ENCODE measurements at places on chromosomes 2 and 18.

DNA sequence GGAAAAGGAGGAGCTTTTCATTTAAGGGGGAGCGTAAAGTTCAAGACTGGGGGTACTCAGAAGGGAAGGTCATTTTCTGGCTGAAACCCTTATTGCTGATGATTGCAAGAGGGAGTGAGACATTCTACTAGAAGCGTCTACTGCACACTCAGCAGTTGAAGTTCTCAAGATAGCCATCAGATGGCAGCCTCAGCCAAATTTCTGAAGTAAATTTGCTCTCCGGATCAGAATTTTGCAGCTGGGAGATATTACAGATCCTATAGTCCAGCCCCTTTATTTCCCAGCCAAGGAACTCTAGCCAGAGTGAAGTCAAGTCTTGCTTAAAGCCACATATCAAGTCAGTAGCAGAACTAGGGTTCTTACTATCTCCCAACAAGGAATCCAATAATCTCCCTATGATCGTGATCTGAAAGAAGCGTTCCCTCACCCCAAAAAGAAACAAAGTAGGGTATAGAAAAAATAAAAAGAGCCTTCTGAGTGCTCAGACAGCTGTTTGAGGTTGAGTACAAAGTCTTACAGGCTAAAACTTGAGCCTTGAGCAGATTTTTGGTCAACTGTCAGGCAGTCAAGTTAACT is 24.0 kb downstream of the RAX start:
- DNase-seq, result peak; percentile 24

GRCh38 chr2:177717831-177718618 is 325.5 kb downstream of the AGPS start:
- no peak for DNase-seq

- no peak for DNase-seq
Measured at GRCh38 chr2:232502511-232502910, 14.9 kb upstream of the ECEL1 start.

GRCh38 chr18:41009926-41010325 is 945.1 kb upstream of the PIK3C3 start:
- no peak for DNase-seq

- no peak for DNase-seq
Measured at GRCh38 chr2:226057914-226058313, 658.4 kb downstream of the NYAP2 start.

DNA sequence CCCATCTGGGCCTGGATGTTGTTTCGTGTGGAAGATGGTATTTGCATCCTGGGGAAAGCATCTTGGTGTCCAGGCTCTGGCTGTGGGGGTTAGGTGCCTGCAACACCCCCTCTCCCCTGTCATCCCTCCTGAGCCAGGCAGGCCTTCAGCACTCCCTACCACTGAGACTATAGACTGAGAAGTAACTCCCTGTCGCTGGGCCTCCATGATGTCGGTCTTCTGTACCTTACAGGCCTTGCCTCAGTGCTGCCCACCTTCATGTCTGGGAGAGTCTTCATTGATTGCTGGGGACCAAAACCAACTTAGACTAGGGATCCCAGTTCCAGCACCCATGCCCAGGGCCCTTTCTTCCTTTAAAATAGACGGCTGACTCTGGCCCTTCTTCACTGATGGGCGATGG is 33.1 kb upstream of the DNMT3A start:
- no peak for DNase-seq
